Mammary epithelial cell (primary cell): ENCODE measurements at places on chromosomes 12 and 14. TPM values are rescaled to one million over a fixed set of nuclear protein-coding genes. Genes with fewer than 3 reads are reported as not detected.

GRCh38 chr14:54338696-54339317 lies 58.0 kb upstream of the CDKN3 start:
- peak; percentile 37 for DNase-seq

- peak; percentile 66 for DNase-seq
Observed at GRCh38 chr14:21866479-21866878, 192.9 kb upstream of the OR4E1 start.

- no peak for DNase-seq
Observed at GRCh38 chr14:90755661-90756304, 60.4 kb downstream of the TTC7B start.

- no peak for DNase-seq
Observed at GRCh38 chr12:109239179-109239578, 69.9 kb downstream of the FOXN4 start.

GRCh38 chr14:105168093-105168420 lies 519 bp downstream of the JAG2 start:
- DNase-seq: no peak

DNA sequence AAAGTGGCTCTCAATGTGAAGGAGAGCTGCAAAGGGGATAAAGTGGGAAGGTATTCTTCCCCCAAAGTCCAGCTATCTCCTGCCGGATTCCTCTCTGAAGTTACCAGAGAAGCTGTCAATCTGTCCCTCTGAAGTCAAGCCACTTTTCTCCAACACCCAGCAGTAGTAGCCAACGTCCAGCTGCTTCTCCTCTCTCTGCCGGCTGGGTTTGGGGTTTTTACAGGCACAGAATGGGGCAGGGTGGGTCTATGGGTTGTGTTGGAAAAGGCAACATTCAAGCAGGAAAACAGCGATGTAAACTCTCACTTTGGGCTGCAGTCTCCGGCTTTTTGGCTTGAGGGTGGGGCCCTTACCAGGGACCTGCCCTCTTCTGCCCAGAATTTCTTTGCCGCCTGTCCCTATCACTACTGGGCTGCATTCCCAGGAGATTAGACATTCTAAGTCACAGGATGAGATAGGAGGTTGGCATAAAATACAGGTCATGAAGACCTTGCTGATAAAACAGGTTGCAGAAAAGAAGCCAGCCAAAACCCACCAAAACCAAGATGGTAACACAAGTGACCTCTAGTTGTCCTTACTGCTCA lies 16.3 kb downstream of the CAPZA3 start:
- no peak for DNase-seq

GRCh38 chr12:51534216-51535074 lies 56.6 kb upstream of the SCN8A start:
- DNase-seq: no peak

DNA sequence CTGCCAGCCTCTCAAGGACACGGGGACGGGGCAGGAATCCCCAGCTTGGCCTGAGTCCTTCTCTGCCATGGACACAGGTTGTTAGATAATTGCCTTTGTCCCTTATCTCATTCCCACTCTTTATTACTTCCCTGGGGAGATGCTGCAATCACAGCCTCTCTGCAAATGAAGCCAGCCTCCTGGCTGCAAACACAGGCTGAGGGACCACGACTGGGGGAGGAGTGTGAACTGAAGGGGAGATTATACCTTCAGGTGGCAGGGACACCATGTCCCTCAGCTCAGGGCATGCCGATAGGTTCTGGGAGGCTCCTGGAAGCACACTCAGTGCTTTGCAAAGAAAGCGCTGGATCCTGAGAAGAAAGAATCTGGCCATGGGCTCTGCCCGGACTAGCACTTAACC lies 16.1 kb upstream of the CHGA start:
- no peak for DNase-seq

DNA sequence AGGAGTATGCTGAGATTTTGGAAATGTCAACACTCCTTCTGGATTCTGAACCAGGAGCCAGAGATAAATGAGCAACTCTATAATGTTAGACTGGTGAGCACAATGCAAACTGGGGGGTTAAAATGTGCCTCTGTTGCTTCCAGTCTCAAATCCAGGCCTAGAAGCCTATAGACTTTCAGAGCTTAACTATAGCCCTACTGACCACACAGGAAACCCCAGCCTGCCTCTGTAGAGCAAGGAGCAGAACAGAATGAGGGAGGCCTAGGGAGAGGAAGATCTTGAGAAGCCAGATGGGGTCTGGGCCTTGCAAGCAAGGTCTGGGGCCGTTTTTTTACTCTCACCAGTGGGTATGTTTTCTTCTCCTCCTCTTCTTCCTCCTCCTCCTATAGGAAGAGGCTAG lies 225.4 kb upstream of the KITLG start:
- no peak for DNase-seq

DNA sequence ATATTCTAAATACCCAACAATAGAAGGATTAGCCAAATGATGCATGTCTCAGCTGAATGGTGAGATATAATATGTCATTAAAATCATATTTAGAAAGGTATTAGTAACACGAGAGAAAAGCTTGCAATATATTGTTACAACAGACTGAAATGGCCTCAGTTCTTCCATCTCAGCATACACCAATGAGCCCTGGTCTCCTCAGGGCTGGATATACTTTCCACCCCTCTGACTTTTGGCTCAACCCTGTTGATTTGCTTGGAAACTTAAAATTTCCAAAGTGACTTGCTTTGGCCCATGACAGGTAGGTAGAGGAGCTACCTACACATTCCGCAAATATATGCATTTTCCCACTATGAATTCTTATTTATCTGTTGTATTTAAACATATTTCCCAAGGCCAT lies 908.1 kb upstream of the TMEM132C start:
- no peak for DNase-seq

GRCh38 chr12:58537278-58537677 lies 383.0 kb downstream of the LRIG3 start:
- DNase-seq: no peak

- no peak for DNase-seq
Observed at GRCh38 chr14:89959853-89960445, 4.2 kb downstream of the TDP1 start.

- no peak for DNase-seq
Observed at GRCh38 chr12:96045566-96045965, 10.2 kb upstream of the LTA4H start.

- DNase-seq: no peak
Observed at GRCh38 chr12:104090685-104091084, 26.4 kb downstream of the HCFC2 start.

DNA sequence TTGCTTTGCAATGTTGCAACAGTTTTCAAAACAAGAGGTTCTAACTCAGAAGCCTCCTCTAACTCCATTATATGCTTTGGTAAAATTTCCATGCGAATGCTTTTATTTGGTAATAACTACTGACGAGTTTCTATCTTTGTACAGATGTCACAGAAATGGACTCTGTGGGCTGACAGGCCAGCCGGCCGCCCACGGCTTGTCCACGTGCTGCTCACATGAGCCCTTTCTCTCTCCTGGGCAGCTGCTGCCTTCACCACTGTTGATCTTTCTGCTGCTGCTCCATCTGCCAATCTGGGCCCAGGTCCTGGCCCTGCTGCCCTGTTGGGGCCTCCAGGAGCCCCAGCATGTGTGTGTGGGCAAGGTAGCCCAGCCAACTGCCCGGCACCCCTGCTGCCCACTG lies 168.2 kb upstream of the TMEM132C start:
- DNase-seq: no peak

GRCh38 chr14:100611811-100612480 lies 24.7 kb upstream of the BEGAIN start:
- DNase-seq: no peak

DNA sequence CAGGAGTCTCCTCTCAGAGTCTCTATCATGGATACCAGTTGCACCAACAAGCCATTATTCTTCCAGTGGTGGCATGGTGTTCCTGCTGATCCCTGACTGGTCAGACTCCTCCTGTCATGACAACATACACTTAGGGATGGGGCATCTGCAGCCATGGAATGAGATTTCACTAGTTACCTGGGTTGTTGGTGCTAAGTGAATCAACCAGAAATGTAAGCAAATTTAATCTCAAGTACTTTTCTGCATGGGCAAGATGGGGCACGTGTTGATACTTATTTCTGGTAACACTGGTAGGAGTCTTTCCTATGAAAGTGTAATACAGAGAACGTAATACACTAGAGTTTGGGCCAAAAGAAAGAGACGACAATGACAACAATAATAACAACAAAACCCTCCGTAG lies 211.5 kb upstream of the FOXN3 start:
- no peak for DNase-seq

GRCh38 chr12:131758016-131758739 lies 47.3 kb downstream of the SFSWAP start:
- no peak for DNase-seq

DNA sequence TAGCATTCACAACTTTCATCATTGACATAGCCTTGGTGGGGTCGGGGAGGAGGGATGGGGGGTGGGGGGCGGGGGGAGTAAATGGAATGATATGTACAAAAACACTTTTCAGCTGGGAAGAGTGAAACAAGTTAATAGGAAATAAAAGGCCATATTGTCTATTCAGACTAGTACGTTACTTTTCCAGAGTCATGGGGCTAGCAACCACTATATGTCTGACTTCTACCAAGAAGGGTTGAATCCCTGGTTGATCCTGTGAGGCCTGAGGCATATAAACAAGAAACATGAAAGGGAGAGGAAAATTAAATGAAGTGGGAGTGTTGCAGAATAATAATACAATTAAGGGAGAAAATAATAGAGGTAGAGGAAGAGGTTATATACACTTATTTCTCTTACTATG lies 225.5 kb downstream of the ERC1 start:
- no peak for DNase-seq

DNA sequence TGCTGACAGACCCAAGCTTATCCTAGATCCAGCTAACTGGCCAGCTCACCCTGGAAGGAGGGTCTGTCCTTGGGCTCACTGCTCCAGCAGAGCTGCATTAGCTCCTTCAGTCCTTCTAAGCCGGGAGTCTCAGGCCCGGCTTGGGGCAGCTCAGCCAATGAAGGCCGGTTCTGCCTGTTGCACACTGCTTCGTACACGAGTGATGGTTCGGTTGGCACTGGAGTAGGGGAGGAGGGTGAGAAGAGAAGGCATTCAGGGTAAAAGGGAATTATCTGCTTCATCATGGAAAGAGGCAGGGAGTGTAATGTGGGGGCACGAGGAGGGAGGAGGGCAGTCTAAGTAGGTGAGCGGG lies 2.0 kb downstream of the RIPK3 start:
- no peak for DNase-seq

GRCh38 chr14:74263181-74263580 lies 23.9 kb downstream of the VSX2 start:
- no peak for DNase-seq

DNA sequence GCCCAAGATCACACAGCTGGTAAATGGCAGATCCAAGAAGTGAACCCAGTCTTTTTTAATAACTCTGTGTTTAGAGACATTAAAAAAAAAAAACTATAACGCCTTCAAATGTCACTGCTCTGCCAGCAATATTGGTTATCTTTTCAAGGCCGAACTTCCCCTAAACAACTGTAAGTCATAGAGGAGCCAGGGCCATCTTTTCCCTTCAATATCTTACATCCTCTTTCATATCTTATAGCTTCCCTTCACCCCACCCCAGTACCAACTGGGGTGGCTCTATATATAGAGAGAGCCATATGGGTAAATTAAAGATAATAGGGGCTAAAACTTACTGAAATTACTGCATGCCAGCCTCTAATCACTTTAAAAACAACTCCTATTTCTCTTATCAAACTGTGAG lies 100.2 kb downstream of the STAB2 start:
- no peak for DNase-seq

GRCh38 chr14:21436567-21437062 lies 19.3 kb downstream of the CHD8 start:
- DNase-seq: no peak

DNA sequence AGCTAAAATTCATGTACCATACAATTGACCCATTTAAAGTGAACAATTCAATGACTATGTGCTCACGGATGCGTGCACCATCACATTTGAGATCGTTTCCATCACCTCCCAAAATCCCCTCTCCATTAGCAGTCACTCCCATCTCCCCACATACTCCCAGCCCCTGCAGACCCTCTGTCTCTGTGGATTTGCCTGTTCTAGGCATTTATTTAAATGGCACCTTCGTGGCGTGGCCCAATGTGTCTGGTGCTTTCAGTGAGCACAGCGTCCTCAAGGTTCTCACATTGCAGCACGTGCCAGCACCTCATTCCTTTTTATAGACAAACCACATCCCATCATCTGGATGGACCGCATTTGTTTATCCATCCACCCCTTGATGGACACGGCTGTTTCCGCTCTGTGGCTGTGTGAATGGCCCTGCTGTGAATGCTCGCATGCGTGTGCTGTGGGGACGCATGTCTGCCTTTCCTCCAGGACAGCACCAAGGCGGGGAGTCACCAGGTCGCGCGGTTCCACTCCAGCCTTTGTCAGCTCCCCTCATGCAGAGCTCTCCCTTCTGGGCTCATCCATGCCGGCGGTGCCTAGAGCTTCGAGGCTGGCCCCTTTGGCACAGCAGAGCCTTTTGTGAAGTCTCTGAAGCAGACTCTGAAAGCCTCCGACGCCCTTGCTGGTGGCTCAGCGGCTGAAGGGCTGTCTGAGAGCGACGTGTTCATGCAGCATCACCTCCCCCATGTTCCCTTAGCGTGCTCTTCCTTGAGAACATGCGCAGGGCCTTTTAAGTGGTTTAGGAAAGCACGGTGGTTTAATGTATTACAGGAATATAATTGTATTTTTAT lies 184.4 kb downstream of the KIF26A start:
- DNase-seq: no peak

DNA sequence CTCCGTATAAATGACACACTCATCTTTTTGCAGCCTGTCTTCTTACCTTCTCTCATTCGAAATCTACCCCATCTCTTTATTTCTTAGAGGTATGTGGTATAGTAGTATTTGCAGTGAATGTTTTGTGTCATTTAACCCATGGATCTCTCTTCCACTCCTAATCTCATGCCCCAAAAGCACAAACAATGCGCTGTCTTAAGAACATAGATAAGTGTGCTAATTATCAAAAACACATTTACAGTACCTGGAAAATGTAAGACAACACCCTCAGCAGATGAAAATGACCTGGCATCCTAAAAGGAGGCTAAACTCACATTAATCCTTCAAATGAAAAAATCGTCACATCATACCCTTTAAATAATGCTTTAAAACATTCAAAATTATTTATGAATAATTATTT lies 10.7 kb downstream of the USP15 start:
- DNase-seq: no peak

The MMP19 gene
- 0.33 TPM for total RNA-seq

The LTBR gene
- 146 and 149 TPM in 2 replicates for total RNA-seq

The TCL1B gene
- not detected in 2 replicates for total RNA-seq

The IL31 gene
- total RNA-seq: not detected

The ERP27 gene
- not detected in 2 replicates for total RNA-seq

The CD163 gene
- total RNA-seq: not detected in 2 replicates

The SMOC1 gene
- total RNA-seq: 22.3 TPM

The MFAP5 gene
- total RNA-seq: 7.5 TPM
